ENCODE measurements at places on chromosomes 5 and 9.

DNA sequence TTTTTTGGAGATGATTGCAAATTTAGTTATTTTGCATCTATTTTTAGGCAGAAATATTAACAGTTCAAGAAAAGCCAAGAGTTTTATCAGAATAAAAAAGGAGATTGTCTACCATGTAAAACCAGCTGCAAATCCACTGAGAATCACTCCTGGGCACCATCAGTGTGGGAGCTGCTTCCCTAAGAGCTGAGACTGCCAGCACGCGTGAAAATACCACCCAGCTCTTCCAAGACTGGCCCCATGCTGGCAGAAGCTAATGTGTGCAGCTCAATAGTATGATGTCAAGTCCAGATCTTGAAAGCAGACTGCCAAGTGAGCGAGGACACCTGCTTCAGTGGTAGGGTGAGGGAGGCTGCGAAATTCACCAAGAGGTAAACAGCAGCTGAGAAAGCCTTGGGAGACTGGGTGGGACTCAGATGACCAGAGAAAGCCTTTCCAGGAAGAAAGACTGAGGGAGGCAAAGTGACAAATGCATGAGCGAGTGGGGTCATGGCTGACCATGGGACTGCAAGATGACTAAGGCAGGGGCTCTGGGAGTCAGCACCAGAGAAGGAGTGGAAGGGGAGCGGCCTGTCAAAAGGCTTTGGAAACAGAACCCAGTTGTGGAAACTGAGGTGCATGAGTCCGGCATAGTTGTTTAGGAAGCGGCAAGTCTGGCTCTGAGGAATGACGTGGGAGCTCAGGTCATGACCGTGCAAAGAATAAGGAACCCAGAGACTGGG, 200.9 kb downstream of the GADD45G start:
- DNase-seq = no peak

DNA sequence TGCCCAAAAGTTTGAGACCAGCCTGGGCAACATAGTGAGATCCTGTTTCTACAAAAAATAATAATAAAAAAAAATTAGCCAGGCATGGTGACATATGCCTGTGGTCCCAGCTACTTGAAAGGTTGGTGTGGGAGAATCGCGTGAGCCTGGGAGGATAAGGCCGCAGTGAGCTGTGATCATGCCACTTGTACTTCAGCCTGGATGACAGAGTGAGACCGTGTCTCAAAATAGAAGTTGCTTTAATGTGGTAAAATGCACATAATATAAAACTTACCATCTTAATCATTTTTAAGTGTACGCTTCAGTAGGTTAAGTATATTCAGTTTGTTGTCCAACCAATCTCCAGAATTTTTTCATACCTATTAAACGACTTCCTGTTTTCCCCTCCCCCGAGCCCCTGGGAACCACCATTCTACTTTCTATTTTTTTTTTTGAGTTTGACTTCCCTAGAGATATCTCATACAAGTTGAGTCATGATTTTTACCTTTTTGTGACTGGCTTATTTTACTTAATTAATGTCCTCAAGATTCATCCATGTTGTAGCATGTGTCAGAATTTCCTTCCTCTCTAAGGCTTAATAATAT, 120.1 kb upstream of the POC5 start:
- DNase-seq = no peak

DNA sequence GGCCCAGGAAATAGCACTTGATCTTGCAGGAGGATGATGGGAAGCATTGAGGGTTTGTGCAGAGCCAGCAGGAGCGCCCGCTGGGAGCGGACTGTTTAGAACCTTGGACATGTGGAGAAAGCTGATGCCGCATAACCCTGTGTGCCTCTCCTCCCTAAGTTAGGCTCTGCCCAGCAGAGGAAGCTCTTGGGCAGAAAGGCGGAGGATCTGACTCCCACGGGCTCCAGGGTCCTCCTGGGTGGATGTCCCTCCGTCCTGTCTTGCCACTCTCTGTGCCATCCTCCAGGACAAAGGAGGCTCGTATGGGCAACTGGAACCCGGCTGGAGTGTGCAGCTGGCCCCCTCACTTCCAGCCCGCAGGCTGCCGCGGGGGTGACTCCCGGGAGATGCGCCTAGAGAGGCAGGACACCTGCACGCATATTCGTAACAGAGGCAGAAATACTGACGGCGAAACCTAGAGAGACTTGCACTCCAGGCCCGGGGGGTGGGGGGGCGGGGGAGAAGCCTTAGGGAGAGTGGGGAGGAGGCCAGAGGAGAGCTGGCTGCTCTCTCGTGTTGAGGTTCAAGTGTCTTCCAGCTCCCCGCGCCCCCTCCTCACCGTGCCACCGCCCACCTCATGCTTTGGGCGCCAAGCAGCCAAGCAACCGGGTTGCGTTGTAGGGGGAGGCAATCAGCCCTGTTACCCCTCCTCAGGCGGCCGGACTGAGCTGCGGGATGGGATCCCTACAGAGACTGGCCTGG, 5.4 kb upstream of the FOXE1 start:
- DNase-seq = no peak

DNA sequence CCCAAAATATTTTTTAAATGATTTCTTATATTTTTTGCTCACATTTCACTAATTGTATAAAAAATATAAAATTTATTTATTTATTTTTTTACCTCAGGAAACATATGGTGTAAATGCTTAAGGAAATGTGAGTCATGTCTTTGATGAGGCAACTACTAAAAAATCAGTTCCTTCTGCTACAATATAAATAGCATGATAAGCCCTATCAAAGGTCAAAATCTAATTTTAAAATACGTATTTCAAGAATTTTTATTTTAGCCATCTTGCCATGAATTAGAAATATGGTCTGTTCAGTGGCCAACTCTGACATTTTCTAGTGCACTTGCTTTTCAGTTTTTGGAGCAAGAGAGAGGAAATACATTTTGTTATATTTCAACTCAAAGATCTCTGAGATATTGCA, 50.5 kb downstream of the PDE4D start:
- no peak for DNase-seq

DNA sequence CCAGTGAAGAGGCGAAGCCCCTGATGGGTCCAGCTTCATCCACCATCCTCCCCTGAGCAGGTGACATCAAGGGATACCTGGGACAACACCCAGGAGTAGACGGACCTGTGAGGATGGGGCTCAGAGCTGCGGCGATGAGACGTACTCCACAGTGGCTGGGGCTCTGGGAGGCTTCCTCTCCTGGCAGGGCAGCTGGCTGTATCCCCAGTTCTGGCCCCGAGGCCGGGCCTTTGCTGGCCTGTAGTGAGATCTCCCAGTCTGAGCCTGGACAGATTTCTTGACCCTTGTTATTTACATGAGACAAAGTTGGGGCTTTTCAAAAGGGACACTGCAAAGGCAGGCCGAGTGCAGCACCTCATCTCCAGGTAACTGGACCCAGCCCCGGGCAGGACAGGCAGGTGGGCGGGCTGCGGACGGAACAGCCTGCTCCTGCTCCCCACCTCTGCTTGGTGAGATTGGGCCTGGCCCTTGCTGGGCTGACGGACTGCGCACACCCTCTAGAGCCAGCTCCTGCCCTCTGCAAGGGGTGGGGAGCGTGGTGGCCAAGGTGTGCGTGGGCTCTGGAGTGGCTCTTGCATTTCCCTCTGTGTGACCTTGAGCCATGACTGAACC, 23.1 kb downstream of the IER5L start:
- DNase-seq = no peak

DNA sequence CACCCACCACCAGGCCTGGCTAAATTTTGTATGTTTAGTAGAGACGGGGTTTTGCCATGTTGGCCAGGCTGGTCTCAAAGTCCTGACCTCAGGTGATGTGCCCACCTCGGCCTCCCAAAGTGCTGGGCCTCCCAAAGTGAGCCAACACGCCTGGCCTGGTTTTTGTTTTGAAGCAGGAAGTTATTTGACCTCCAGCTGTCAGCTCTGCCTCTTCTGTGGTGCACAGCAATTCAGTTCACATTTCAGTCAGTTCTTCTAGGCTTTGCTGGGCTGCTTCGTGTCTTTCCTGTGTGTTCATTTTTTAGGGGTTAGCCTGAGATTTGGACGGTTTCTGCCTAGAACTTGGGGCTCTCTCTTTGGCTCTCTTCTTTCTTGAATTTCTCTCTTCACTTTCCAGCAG, 8.9 kb downstream of the LCN1 start:
- no peak for DNase-seq

DNA sequence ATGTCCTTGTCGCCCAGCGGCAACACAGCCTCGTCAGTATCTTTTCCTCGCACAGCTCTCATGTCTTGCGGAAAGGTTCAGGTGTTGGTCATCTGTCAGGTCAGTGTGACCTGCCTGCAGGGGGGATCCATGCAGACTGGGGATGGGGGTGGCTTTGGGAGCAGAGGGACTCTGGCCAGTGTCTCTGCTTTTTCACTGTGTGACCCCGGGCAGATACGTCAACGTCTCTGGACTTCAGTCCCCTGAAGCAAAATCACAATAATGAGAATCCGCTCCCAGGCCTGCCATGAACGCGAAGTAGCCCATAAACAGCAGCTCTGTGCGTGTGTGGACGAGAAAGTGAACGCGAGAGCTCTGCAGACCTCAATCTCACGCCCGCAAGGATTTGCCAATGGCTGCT, 75.7 kb upstream of the FCN1 start:
- no peak for DNase-seq

- DNase-seq = no peak
Observed at GRCh38 chr5:90865180-90865579, 306.6 kb downstream of the ADGRV1 start.

- no peak for DNase-seq
Observed at GRCh38 chr9:81028504-81028903, 660.8 kb downstream of the TLE1 start.

GRCh38 chr9:120676767-120677402, 37.4 kb downstream of the MEGF9 start:
- DNase-seq = no peak

GRCh38 chr5:107652839-107653607, 17.7 kb downstream of the EFNA5 start:
- no peak for DNase-seq

DNA sequence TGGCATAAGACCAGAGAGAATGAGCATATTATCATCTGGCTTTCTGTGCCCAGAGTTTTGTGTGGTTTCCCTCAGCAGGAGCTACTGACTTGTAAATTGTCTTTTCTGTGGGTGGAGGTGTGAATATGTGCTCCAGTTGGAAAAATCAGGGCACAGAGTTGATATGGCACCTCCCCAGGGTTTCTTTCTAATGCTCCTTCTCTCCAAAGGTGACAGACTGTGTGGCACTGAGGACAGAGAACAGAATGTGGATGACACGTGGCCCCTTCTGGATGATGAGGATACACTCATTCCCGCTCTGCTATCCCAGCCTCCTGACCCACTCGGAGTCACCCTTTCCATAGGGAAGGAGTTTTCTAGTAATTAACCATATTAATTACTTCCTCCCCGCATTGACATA, 221.0 kb downstream of the ICE1 start:
- no peak for DNase-seq

GRCh38 chr5:78735834-78736463, 87.4 kb upstream of the LHFPL2 start:
- DNase-seq = no peak

DNA sequence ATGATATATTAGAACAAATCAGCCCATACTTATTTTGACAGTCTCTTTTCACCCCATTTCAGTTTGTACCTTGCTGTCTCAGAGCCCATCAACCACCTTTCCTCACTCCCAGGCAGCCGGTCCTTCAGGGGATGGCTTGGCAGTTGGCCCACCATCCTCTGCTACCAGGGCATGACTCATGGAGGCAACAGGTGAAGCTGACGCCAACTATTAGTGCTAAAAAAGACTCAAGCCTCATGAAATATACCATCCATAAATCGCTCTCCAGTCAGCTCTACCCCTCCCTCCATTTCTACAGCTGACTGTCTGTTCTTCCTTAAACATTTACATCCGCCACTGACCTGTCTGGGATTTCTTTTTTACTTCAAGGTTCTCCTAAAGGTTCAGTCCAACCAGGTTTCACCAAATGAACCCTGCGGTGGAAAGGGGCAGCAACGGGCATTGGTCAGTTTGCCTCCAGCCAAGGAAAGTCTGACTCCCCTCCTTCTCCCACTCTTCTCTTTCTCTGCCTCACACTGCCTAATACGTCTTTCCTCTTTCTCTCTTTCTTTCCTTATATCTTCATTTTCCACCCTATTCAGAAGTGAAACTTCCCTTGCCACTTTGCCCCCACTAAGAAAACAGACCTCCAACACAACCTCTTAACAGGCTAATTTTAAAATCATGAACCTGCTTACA, 439.1 kb downstream of the RAB3C start:
- no peak for DNase-seq

DNA sequence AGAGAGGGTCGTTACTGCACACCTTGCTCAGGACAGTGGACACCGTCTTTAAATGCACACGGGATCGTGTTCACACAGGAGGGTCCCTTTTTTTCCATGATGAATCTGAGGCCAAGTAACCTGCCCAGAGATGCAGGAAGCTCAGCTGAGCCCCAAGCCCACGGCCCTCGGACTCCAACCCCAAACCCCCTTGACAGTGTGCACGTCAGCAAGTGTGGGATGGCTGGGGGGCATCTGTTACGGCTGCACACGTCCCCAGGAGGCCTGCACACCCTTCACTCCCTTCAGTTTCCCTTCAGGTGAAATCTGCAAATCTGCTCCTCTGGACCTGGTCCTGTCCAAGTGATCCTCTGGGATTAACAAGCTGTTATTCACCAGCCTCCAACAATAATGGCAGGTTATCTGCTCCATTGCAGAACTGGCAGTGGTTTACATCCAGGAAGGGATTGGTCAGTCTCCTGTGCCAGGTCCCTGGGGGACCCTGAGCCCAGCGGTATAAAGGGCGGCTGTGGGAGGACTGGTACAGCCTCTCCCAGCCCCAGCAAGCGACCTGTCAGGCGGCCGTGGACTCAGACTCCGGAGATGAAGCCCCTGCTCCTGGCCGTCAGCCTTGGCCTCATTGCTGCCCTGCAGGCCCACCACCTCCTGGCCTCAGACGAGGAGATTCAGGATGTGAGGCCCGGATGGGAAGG, at the start of gene LCN1:
Gene LCN1, plus strand, starts transcription at position 525 of the 692 bp plus-strand sequence. Its CDS starts 58 bp downstream, at position 583.
- DNase-seq = no peak

DNA sequence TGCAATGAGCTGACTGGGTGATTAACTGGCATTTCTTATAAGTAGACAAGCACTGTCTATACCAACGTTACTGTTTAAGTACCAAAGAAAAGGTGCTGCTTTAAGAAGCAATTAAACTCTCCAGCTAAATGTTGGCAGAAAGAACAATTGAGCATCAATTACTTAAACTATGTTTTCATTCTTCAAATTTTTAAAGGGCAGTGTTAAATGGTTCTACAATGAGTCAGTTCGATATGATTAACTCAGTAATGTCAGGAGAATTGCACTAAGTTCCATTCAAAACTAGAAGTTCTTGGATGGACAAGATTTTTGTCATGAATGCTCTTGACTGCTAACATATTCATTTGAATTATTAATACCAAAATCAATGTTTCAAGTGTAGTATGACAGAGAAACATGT, 593.7 kb downstream of the DNAH5 start:
- no peak for DNase-seq

DNA sequence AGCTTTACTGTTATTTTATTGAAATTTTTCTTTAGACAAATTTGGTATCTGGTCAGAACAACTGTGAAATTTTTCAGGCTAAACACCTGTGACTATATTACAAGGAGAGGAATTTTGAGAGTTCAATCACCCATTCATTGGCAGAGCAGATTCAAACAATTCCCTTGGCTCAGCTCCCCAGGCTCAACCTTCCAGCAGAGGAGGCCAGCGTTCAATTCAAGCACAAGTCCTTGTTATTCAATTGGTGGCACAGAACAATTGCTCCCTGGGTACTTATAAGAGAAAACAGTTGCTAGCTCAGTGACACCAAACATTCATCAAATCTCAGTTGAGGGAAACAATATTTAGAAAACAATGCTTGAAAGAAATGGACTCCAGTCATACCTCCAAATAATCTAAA, 83.3 kb downstream of the SUSD1 start:
- no peak for DNase-seq

All from CD4-positive, alpha-beta T cell treated with Interleukin-17A for 1 hour (primary cell).